ENCODE measurements at places on chromosomes 1 and 21. TPM values are rescaled to one million over a fixed set of nuclear protein-coding genes. Genes with fewer than 3 reads are reported as not detected.

Gene KANK4
- total RNA-seq = 0.09 TPM

Gene TSPAN1
- 0.46 TPM for total RNA-seq

Gene PAX7
- not detected for total RNA-seq

Gene NECTIN4
- total RNA-seq = 0.37 TPM

Gene GBP4
- 2.6 TPM for total RNA-seq

Gene RAB42
- 3.6 TPM for total RNA-seq

Gene SELP
- total RNA-seq = not detected

Gene AKR7A3
- total RNA-seq = 0.37 TPM

Gene ABCA4
- 0.65 TPM for total RNA-seq

Gene FAM43B
- not detected for total RNA-seq

Gene RGS8
- total RNA-seq = not detected

Gene NCDN
- total RNA-seq = 13.5 TPM

Gene GUCA2B
- not detected for total RNA-seq

Gene RAP1A
- 20.0 TPM for total RNA-seq

Gene AGMAT
- 0.83 TPM for total RNA-seq

Gene CD53
- not detected for total RNA-seq

Gene CLEC20A
- total RNA-seq = not detected

Gene FALEC
- 0.18 TPM for total RNA-seq

Gene PAQR7
- total RNA-seq = 9.2 TPM

Gene LEFTY1
- total RNA-seq = 0.14 TPM

Gene GNAI3
- 11.7 TPM for total RNA-seq

Gene WNT3A
- total RNA-seq = not detected

Gene TMEM269
- total RNA-seq = under 0.01 TPM

Gene TAS1R1
- total RNA-seq = not detected

Gene TMEM79
- total RNA-seq = 2.2 TPM

Gene B3GALT5
- not detected for total RNA-seq

Gene OR2G3
- total RNA-seq = not detected

Gene NPPB
- total RNA-seq = not detected

Gene PDE4B
- total RNA-seq = 36.4 TPM

Gene CAMTA1
- 44.8 TPM for total RNA-seq

Gene SLAMF6
- total RNA-seq = not detected

Measured in smooth muscle cell of bladder (primary cell).